ENCODE measurements at places on chromosomes 12 and 14. TPM values are rescaled to one million over a fixed set of nuclear protein-coding genes. Genes with fewer than 3 reads are reported as not detected.

DNA sequence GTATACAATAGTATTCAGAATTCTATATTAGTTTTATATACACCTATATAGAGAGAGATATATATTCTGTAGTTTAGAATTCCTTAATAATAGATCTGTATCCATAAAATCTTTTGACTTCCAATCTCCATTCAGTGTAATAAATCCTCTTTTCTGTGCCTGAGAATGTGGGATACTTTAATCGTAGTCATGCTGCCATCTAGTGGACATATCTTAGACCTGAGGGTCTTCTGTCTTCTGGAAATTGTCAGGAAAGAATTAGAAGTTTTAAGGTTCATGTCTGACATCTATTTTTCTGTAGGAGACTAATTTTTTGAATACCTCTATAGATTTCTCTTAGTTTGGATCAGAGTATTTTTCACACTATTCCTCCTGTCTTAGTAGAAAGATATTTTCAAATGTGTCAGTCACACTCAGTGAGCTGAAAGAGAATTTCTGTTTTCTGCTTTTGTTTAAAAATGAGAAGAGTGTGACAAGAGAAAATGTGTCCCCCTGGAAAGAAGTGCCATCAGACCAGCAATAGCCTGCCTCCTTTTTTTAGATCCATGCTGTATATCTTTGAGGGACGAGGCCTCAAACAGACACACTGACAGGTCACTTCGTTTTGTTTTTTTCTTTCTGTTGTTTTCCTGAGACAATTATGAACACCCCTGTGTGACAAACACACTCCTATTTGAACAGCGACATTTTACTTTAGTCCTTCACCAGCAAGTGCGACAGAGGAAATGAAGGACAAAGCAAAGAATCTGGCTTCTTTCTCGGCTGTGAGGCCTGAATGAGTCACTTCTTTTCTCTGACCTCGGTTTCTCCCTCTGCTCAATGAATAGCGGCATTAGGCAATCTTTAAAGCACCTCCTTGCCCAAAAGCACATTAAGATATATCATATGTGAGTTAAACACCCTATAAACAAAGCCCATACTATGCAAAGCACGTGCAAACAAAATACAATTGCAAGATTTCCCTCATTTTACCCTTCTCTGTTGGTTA lies 96.3 kb downstream of the GALC start:
- DNase-seq = peak; percentile 75

DNA sequence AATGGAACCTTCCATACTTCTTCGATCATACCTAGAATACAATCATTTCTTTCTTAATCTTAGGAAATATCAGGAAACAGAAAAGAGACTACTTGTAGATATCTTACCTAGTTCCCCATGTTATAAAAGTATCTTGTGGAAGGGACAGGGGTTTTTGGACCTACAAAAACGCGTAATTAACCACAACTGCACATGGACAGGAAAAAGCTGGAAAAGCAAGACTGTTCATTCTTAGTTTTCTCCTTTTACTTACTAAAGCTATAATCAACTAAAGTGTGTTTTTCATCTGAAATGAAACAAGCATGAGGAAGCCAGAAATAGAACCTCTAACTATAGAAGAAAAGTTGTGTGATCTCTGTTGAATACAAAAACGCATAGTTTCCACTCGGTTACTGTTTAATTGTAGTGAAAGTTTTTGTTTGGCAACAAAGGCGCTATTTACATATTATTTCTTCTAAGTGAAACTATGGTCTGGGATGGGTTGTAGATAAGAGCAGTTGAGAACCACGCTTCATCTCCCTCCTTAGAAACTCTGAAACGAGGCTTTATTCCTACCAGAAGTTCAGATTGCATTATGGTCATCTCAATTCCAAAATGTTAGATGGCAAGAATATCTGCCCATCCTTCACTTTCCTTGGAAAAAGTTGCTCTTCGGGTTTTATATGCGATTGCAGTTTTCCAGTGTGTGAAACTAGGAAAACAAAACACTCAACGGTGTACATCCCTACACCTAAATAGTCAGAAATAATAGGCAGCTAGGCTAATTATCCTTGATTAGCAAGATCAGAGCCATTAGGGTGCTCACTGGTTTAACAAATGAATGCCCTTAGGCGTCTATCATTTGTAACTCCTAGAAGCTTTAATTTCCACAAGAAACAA lies 1.1 kb downstream of the BCAT1 start:
- no peak for DNase-seq

DNA sequence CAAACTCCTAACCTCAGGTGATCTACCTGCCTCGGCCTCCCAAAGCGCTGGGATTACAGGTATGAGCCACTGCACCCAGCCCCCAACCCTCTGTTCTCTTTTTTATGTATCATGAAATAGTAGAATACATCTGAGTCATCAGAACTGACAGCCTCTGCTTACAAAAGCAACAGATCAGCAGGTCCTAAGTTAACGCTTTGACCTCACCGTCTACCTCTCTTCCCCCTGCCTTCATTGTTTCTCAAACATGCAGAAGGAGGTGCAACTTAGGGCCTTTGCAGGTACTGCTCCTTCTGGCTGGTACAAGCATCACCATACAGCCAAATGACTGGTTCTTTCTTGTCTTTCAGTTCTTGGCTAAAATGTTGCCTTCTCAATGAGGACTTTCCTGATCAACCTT lies 249.2 kb downstream of the PAWR start:
- no peak for DNase-seq

DNA sequence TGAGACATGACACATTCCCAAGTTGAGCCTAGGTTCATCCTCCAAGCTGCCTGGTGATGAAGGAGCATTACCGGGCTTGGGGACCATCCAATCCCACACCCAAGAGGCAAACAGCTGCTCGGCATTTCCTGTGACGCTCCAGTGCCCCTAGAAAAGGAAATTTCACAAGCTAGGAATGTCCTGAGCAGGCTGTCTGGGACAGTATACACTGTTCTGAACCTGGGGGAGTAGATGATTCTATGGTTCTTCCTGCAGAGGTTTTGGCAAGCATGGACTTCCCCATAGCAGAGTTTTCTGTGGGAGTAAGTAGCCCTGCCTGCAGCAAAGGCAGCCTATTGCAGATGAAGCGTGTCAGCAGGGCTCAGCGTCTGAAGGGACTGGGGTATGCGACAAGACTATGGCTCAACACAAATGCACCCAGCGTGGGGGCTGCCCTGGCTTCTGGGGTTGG lies 47.4 kb upstream of the SRSF5 start:
- peak; percentile 71 for DNase-seq

DNA sequence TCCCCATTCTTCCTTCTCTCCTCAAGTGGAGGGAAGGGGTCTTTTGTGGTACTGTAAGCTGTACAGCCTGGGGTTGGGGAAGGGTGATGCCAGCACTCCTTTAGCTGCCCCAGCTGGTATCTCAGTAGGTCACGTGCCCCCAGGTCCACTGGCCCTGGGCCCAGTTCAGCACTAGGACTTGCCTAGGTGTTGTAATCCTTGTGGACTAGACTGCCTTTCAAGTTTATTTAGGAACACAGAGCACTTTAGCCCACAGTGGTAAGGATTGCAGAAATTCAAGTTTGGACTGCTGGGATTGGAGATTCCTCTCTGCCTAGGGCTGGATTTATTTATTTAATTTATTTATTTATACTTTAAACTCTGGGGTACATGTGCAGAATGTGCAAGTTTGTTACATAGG lies 569.6 kb downstream of the AACS start:
- DNase-seq = no peak

DNA sequence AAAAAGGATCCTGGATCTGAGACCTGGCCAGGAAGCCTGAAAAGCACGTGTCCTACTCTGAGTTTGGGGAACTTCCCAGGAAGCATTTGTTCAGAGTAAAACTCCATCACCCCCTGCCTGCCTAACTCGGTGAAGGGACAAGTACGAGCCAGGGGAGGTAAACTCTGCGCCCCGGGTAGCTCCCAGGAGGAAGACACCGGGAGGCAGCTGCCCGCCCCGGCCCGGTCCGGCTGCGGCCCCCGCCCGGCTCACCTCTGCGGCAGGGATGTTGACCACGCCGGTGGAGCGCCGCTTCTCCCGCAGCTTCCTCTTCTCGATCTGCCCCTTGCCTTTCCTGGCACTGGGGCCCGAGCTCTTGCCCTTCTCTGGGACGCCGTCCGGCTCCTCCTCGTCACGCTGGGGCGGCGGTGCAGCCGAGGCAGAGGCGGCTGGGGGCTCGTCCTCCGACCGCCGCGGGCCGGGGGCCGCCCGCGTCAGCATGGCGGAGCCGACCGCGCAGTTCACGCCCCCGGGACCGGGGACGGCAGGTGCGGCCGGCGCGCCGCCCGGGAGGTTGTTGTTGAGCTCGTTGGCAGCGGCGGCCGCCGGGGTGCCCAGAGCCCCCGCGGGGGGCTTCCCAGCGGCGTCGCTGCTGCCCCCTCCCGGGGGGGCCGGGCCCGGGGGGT lies 1.2 kb downstream of the PAWR start:
- peak; percentile 55 for DNase-seq

- DNase-seq = peak; percentile 47
These were observed 4.9 kb upstream of the NECAP1 start for GRCh38 chr12:8077207-8077606.

DNA sequence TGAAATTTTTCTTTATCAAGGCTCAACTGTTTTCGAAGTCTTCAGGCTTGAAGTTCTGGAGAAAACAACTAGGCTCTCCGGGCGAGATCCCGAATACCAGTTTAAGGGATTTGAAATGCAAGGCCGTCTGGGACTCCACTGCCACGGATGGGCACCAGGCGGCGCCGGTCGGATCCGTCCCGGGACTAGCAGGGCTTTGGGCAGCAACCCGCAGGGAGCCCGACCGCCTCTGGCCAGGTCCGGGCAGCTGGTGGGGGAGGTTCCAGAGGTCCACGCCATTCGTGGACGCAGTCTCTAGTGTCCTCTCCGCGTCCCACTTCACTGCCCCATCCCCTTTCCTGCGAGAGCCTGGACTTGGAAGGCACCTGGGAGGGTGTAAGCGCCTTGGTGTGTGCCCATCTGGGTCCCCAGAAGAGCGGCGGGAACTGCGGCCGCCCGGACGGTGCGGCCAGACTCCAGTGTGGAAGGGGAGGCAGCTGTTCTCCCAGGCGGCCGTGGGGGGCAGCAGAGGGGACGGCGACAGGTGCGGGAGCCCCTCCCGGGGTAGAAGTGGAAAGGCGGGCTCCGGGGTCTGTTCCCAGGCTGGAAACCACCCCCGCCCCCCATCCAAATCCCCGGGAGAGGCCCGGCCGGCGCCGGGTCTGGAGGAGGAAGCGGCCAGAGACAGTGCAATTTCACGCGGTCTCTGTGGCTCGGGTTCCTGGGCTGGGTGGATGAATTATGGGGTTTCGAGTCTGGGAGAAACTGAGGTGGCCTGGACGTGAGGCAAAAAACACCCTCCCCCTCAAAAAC lies 838 bp upstream of the ERBB3 start:
- peak; percentile 95 for DNase-seq

DNA sequence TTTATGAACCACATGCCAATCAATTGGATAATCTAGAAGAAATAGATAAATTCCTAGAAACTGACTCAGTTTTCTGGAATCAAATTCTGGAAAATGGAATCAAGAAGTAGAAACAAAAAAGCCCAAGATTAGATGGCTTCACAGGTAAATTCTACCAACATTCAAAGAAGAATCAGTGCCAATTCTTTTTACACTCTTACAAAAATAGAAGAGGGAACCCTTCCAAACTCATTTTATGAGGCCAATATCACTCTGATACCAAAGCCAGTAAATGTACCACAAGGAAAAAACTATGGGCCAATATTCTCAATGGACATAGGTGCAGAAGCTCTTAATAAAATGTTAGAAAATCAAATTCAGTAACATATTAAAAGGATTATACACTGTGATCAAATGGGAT lies 35.7 kb upstream of the MYRFL start:
- DNase-seq = no peak

DNA sequence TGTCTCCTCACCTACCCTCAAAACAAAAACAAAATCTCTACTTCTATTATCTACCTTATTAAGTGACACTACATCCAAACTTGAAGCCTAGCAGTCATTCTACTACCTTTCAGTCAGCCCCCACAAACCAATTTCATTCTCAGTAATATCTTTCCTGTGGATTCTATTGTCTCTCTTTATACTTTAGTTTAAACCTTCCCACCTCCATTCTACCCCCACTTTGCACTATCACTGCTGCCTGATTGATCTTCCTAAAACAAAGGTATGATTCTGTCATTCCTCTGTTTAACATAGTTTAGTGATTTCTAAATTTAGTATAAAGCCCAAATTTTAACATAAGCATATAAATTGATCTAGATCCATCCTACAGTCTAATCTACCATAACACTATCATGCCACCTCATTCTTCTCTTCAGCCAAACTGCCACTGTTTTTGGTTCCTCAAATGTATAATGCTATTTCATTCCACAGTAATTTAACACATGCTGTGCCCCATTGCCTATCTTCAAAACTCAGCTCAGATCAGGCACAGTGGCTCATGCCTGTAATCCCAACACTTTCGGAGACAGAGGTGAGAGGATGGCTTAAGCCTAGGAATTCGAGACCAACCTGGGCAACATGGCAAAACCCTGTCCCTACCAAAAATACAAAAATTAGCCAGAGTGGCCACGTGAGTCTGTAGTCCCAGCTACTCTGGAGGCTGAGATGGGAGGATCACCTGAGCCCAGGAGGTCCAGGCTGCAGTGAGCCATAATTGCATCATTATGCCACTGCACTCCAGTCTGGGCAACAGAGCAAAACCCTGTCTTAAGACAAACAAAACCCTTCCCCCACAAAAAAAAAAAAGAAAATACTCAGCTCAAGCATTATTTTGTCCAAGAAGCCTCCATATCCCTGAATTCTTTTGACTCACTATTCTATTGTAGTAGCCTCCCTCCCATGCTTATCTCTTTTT lies 3.1 kb upstream of the STRN3 start:
- no peak for DNase-seq

GRCh38 chr12:95487024-95487423 lies 13.1 kb downstream of the METAP2 start:
- DNase-seq = no peak

GRCh38 chr14:24673534-24674203 lies 39.7 kb upstream of the GZMB start:
- DNase-seq = no peak

DNA sequence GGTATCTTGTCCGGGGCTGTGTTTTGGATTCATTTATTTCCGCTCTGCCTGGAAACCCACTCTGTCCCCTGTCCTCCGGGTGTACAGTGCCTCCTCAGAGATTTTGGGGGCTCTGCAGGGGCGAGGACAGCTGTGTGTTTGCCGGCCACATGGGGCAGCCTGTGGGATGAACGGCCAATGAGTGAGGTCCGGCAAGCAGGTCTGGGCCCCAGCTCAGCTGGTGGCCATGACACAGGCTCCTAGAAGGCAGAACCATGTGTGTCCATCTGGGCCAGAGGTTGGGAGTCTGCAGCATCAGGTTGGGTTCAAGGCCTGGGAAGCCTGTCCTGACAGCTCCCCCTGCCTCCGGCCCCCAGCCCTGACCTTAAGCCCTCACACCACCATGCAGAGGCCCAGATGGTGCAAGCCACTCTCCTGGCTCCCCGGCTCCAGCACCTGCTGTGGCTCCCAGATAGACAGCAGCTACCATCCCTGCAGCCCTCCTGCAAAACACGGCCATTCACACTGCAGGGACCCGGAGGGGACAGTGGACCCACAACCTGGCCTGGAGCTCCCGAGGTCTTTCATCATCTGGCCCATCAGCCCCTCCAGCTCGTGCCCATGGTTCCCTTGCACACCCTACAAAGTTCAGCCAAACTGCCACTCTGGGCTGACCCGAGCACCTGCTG lies 220.1 kb upstream of the C14orf180 start:
- DNase-seq = no peak

The LGR5 gene
- 5.1 TPM for total RNA-seq

The LTBP2 gene
- 0.84 TPM for total RNA-seq

The FAM222A gene
- total RNA-seq = 18.9 TPM

The GUCY2C gene
- total RNA-seq = not detected

The LRRIQ1 gene
- 0.34 TPM for total RNA-seq

The GALNT16 gene
- 8.6 TPM for total RNA-seq

The ACOT6 gene
- total RNA-seq = not detected

The SAMD15 gene
- total RNA-seq = 1.0 TPM

The CPNE6 gene
- total RNA-seq = not detected

The ZBTB1 gene
- total RNA-seq = 30.1 TPM

The COPS7A gene
- total RNA-seq = 35.9 TPM

All from SJCRH30 (cell line).